Activated T-cell treated with anti-CD3 and anti-CD28 coated beads, Interleukin-2, amount 50 U/mL, for 4 hours (primary cell): ENCODE measurements at places on chromosomes 5 and 9. TPM values are rescaled to one million over a fixed set of nuclear protein-coding genes. Genes with fewer than 3 reads are reported as not detected.

DNA sequence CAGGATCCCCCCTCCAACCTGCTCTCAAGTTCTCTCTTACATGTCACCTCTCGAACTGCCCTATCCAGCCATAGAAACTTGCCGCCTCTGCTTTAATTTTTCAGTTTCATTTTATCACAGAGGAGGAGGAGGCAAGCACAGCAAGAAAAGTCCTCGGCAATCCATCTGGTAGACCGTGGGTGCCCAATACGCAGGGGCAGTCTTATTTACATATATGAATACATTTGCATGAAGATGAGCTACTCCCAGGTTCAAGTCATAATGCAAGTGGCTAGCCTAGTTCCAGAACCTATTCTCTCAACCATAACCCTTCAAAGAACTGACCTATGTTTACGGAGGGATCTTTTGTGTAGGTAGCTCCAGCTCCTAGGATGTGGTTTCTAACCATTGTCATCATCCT, 223.2 kb upstream of the PANK3 start:
- no peak for DNase-seq

DNA sequence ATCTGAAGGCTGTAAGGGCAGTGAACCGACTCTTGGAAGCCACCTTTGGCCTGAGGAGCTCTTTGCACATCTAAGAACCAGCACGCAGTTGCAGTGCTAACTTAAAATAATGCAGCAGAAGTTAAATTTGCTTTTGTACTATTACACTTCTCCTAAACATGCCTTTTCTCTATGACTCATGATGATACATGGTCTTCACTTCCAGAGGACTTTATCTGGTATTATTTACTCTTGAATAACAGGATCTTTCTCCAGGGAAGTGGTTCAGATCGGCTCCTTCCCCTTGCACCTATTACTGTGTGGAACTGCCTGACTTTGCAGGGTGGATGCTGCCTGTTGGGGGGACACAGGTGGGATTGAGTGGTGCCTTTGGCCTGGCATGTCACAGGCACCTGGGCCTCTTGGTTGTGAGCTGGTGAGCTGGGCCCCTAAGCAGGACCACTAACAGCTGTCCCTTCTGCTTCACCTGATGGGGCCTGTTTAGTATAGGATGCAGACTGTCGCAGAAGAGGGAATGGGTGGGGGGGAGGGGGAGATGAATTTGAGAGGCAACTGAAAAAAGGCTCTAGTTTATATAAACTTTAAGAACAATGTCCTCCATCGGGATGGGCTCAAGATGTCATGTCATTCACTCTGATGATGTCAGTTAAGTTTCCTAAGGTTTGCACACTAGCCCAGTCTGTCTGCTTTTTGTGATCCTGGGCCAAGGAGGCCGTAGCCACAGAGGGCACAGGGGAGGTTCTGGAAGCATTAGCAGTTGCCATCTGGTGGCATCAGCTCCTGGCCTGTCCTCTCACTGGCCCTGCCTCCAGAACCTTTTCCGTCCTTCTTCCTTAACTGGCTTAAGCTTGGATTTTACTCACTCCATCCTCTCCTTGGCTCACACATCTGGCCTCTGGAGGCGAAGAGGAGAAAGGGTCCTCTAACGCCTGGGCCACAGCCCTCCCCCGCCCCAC, 33.9 kb upstream of the GABBR2 start:
- DNase-seq, result no peak

Gene EPB41L4A
- 0.35 TPM for total RNA-seq

Gene GAPT
- not detected for total RNA-seq

Gene SLC6A7
- not detected for total RNA-seq

DNA sequence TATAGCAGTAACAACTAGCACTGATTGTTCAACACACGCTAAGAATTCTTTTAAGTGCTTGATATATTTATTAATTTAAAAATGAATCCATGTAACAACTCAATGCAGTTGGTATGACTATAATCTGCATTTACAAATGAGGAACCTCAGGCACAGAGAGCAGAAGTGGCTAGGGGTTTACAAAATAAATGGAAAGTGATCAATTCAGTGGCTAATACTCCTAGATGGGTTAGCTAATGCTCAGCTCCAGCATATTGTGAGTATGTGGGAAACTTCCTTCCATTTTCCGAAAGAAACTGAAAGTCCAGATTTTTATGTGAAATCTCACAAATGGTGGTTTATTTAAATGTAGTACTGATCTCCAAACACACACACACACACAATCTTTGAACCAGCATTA, 128.0 kb downstream of the RFX3 start:
- DNase-seq, result no peak
